Neural crest cell (in vitro differentiated cells): ENCODE measurements at places on chromosomes 16 and 17. TPM values are rescaled to one million over a fixed set of nuclear protein-coding genes. Genes with fewer than 3 reads are reported as not detected.

The TEX19 gene
- total RNA-seq: 0.20 and 0.23 TPM in 2 replicates

GRCh38 chr17:54426296-54426886, 474.3 kb upstream of the TOM1L1 start:
- DNase-seq: peak; percentile 15

DNA sequence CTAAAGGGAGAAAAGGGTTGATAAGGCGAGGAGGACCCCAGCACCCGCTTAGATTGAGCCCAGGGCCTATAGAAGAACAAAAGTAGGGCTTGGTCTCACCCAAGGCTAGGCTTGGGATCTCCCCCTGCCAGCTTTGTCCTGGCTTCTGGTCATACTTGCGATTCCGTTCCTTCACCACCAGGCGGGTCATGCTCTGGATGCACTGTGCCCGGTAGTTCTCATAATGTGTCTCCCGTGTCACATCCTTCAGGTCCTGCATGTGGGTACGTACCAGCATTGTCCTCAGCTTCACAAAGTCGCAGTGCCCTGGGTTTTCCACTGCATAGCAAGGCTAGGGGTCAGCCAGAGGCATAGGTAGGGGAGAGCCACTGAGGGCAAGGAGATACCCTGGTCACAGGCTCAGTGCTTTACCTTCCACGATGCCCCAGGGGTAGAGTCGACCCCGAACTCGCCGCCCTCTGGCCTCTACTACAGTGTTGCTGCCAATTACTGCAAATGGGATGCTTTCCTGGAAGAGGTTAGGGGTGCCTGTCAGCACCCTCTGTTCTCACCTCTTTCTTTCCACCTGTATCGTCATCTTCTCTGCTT, 6.5 kb upstream of the MTMR4 start:
- peak; percentile 51 for DNase-seq

The HERPUD1 gene
- total RNA-seq: 32.9 and 34.0 TPM in 2 replicates

The KRTAP17-1 gene
- total RNA-seq: not detected in 2 replicates

The HOXB6 gene
- total RNA-seq: 9.6 and 11.5 TPM in 2 replicates

- DNase-seq: no peak
Observed at GRCh38 chr17:62761884-62762283, 46.2 kb downstream of the MARCHF10 start.

GRCh38 chr17:47862621-47863440, 11.9 kb upstream of the SP6 start:
- no peak for DNase-seq

DNA sequence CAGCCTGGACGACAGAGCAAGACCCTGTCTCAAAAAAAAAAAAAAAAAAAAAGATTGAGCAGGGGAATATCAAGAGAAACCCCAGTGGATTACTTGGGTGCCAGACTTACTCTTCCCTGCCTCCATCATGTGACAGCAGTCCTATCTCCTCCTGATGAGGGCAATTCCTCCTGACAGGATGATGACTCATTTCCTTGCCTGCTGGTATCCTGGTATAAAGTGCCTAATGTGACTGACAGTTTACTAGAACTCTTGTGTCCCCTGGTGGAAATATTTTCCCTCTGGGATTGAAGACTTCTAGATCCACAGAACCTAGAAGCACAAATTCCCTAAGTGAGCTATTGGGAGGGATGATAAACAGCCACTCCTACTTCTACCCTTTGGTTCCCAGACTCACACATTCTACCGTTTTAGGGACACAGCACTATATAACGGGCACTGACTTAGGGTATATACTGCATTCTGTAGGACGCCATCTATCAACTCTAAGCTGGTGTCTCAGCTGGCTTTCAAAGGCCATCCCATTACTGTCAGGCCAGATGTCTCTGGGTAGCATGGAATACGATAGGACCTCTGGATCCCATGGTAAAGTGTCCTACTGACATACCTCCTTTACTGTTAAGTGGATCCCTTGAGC, 114.6 kb upstream of the MED13 start:
- no peak for DNase-seq

DNA sequence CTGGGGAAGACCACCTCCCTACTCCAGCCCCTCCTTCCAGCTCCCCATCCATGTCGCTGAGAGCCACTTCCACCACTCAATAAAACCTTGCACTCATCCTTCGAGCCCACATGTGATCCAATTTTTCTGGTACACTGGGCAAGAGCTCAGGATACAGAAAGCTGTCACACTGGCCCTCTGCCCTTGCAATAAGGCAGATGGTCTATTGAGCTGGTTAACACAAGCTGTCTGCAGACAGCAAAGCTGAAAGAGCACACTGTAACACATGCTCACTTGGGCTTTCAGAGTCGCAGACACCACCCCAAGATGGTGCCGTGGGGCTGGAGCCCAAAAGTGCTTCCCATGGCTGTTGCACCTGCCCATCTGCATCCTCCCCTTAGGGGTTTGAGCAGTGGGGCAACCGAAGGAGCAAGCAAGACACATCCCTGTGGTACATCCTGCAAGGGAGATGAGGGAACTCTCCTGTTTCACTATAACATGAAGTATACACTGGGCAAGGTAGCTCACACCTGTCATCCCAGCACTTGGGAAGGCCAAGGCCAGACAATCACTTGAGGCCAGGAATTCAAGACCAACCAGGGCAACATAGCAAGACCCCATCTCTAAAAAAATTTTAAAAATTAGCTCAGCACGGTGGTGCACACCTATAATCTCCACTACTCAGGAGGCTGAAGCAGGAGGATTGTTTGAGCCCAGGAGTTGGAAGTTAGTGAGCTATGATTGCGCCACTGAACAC, 52.8 kb upstream of the C17orf78 start:
- no peak for DNase-seq

- DNase-seq: peak; percentile 25
Observed at GRCh38 chr17:75927286-75927922, 13.4 kb downstream of the FBF1 start.

- DNase-seq: no peak
Observed at GRCh38 chr17:55263569-55264277, 1.0 kb upstream of the HLF start.

DNA sequence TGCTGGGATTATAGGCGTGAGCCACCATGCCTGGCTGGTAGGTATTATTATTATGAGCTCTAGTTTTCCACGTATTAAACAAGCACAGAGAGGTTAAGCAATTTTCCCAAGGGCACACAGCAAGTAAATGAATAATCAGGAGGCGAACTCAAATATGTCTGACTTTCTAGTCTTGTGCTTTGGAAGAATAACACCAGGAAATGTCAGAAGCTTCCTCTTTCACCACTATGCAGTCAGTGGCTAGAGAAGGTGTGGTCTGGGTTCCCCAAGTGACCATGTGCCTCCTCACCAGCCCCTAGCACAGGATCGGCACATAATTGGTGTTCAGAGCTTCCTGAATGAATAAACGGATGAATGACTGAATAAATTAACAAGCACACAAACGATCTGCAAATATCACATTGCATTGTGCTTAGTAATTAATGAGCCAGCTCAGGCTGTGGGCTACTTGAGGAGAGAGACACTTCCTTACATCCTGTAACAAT, 21.6 kb upstream of the SCNN1B start:
- DNase-seq: no peak

The FBXW10 gene
- total RNA-seq: 0.19 and 0.20 TPM in 2 replicates

DNA sequence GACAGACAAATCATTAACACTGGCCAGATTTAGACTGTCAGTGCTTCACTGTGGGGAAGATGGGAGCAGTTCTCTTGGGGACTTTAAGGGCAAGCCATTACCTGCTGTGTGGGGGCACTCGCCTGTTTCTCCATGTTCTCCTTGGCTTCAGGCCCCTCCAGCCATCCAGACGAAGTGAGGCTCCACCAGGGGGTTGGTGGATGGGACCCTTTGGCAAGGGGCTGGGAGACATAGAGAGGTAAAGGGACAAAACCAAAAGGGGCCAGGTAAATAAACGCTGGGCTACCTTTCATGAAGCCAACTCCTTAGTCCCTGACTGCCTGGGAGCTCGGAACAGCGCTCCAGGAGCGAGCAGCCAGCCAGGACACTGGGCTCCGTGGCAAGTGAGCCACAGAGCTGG, 14.0 kb downstream of the TBX4 start:
- DNase-seq: no peak

GRCh38 chr17:31907342-31907962, 5.9 kb upstream of the UTP6 start:
- no peak for DNase-seq

DNA sequence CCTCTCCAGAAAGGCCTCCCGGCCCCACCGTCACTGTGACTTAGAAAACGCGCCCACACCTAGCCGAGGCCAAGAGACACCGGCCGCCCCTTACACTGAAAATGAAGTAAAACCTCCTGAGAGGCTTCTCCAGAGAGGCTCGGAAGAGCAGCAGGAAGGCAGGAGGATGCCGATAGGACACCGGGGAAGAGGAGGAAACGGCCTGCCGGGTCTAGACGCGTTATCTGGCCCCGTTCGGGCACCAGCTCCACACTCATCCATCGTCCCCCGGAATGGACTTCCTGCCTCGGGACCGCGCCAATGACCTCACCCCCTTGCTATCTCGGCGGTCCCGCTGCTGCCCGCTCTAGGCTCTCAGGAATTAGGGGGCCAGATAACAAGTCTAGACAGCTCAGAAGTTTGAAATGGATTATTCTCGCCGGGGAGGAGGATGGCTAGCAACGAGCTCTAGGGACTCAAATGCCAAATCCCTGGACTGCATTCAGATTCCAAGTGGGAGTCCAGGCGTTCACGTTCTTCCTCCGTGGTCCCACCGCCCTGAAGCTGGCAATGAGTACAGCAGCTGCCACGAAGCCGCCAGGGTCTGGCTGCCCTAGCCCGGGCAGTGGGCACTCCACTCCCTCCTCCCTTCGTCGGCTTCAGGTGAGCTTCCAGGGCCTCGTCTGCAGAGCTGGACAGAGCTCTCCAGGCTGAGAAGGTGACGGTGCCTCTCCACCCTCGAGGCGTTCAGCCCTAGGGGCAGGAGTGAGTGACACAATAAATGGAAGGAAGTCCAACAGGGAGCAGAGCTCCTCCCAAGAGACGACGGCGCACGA, 350.9 kb downstream of the FOXL1 start:
- DNase-seq: no peak

DNA sequence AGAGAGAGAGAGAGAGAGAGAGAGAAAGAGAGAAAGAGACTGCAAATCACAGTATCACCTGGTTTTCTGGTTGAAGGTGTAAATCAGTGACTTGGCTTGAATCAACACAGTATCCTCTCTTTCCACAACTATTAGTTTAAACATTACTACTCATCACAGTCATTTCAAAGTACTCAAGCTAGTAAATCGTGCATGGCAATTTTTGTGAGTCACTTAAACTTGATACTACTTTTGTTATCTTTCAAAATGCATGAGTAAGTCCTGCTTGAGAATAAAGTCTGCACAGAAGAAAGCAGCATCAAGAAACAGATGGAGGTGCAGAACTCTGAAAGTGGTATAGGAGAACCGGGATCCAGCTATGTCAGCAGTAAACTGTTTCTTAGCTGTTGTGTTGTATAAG, 535.4 kb downstream of the CDH8 start:
- no peak for DNase-seq

The HS3ST3B1 gene
- total RNA-seq: 57.0 and 58.3 TPM in 2 replicates

DNA sequence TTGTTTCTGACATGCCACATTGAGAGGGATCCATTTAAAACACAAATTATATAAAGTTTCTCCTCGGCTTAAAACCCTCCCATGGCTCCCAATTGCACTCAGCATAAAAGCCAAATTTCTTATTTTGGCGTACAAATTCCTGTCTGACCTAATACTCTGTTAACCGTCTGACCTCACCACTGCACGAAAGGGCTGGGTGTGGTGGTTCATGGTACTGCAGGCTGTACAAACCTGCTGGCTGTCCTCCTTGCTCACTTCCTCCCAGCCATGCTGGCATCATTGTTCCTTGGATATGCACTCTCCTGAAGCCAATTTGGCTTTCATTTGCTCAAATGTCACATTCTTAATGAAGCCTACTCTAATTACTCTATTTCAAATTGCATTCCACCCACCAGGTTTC, 301.6 kb upstream of the C16orf82 start:
- DNase-seq: peak; percentile 12

- no peak for DNase-seq
Observed at GRCh38 chr17:80632046-80632581, 87.5 kb downstream of the RPTOR start.

GRCh38 chr17:12756786-12757185, 32.5 kb upstream of the ARHGAP44 start:
- no peak for DNase-seq

- DNase-seq: no peak
Observed at GRCh38 chr16:17166095-17166494, 304.7 kb downstream of the XYLT1 start.

The PLD6 gene
- total RNA-seq: 0.23 TPM in 1 of 2 replicates, not detected in the other

DNA sequence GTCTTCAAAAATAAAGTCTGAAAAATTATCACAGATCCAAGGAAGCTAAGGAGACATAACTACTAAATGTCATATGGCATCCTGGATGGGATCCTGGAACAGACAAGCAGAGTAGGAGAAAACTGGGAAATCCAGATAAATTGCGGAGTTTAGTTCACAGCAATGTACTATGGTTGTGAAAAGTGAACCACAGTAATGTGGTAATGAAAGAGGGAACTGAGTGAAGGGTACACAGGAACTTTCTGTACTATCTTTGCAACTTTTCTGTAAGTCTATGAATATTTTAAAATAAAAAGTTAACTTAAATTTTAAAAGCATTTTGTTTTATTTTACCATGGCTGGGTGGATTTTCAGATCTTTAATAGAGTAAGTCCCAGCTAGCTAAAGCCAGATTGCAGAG, 16.3 kb downstream of the SLFN12L start:
- DNase-seq: no peak

GRCh38 chr16:30490210-30490609, 17.7 kb downstream of the ITGAL start:
- no peak for DNase-seq

The RANBP10 gene
- total RNA-seq: 21.7 and 22.1 TPM in 2 replicates

The PRSS8 gene
- total RNA-seq: not detected in 2 replicates

- no peak for DNase-seq
Observed at GRCh38 chr17:29802246-29802645, 127.8 kb downstream of the SSH2 start.

The SNAI3 gene
- total RNA-seq: not detected in 2 replicates

DNA sequence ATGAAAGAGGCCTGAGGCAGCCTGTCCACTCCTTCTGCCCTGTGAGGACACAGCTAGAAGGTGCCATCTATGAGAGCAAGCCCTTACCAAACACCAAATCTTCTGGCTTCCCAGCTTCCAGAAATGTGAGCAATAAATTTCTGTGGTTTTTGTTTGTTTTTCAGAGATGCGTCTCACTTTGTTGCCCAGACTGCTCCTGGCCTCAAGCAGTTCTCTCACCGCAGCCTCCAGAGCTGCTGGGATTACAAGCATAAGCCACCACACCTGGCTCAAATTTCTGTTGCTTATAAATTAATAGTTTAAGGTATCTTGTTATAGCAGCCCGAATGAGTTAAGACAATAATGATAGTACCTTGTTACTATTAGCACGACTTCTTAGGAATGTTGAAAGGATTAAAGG, 12.5 kb upstream of the SLC16A11 start:
- no peak for DNase-seq

- no peak for DNase-seq
Observed at GRCh38 chr17:75571885-75572215, 15.8 kb upstream of the MYO15B start.

The SHCBP1 gene
- total RNA-seq: 18.7 and 19.2 TPM in 2 replicates

GRCh38 chr16:3597226-3597625, 14.2 kb downstream of the SLX4 start:
- DNase-seq: no peak

- DNase-seq: no peak
Observed at GRCh38 chr16:57175896-57176295, 9.9 kb downstream of the PSME3IP1 start.

- DNase-seq: no peak
Observed at GRCh38 chr16:81908466-81909262, 102.6 kb downstream of the SDR42E1 start.
